ENCODE measurements at places on chromosomes 16 and 17. TPM values are rescaled to one million over a fixed set of nuclear protein-coding genes. Genes with fewer than 3 reads are reported as not detected.

The FAM222B gene
- total RNA-seq, result 58.7 TPM

The TBX4 gene
- total RNA-seq, result not detected

The CPNE7 gene
- total RNA-seq, result 0.41 TPM

GRCh38 chr17:72580321-72581127, 459.7 kb downstream of the SOX9 start:
- DNase-seq, result no peak
- H3K27ac ChIP-seq, result peak overlapping the region; percentile 91
- peaks cover 55% of the 10 kb centered on the region for H3K4me1 ChIP-seq
- peaks cover 7% of the 10 kb centered on the region for H3K36me3 ChIP-seq
- H3K27me3 ChIP-seq, result no peaks in the 10 kb centered on the region

GRCh38 chr17:75813081-75814020, 28.7 kb downstream of the UNK start:
- no peak overlapping the region for H3K4me3 ChIP-seq
- peaks cover 2% of the 10 kb centered on the region for H3K36me3 ChIP-seq
- H3K4me1 ChIP-seq, result no peaks in the 10 kb centered on the region
- no peak for DNase-seq
- no peaks in the 10 kb centered on the region for H3K27me3 ChIP-seq
- H3K27ac ChIP-seq, result peak overlapping the region; percentile 56
